ENCODE measurements at places on chromosomes 2 and 18. TPM values are rescaled to one million over a fixed set of nuclear protein-coding genes. Genes with fewer than 3 reads are reported as not detected.

Gene COL5A2
- 3.1 TPM for total RNA-seq

Gene SERPINB3
- total RNA-seq, result not detected

Gene MOGAT1
- not detected for total RNA-seq

Gene CD8B2
- total RNA-seq, result 4.6 TPM

Gene ETAA1
- 13.1 TPM for total RNA-seq

- no peak for DNase-seq
Observed at GRCh38 chr2:6827566-6828298, 38.0 kb downstream of the CMPK2 start.

DNA sequence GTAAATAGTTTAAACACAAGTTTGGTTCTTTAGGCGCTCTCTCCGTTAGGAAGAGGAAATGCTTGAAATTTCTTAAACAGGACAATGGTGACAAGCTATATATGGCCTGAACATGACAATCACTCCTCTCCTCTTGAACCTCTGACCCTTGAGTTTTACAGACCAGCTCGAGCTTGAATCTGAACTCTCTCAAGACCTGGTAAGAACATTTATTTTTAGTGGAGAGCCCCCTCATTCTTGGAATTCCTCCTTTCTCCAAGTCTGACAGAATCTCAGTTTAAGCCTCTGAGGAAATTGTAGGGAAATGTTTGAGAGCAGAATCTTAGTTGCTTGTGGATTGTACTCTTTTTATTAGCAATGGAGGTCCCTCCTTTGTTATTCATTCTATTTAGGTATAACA lies 1293.6 kb upstream of the ZEB2 start:
- no peak for DNase-seq

- no peak for DNase-seq
Observed at GRCh38 chr2:28746429-28747111, 5.1 kb upstream of the PPP1CB start.

DNA sequence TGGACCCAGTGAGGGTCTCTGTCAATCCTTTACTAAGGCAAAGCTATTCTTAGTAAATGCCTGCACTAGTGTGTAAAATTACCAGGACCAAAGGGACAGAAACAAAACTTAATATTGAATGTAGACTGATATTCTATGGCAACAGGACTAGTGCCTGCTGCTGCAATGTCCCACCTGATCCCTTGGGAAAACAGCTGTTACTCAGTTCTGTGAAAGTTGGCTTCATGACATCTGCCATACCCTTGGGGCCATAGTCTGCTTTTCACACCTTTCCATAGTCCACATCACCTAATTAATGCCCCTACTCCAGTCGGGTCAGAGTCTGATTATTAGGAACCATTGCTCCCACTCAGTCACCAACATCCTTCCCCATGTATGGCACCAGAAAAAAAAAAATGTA lies 14.5 kb downstream of the DNAJC27 start:
- no peak for DNase-seq

Data from activated naive CD8-positive, alpha-beta T cell treated with anti-CD3 and anti-CD28 coated beads for 36 hours (primary cell).